Ascending aorta (tissue), 2 donors: ENCODE measurements at places on chromosomes 7 and 10. TPM values are rescaled to one million over a fixed set of nuclear protein-coding genes. Genes with fewer than 3 reads are reported as not detected.

GRCh38 chr10:132575320-132576201 lies 38.0 kb downstream of the INPP5A start:
- no peak for DNase-seq

GRCh38 chr7:78402096-78402495 lies 603.5 kb downstream of the PHTF2 start:
- DNase-seq: no peak

DNA sequence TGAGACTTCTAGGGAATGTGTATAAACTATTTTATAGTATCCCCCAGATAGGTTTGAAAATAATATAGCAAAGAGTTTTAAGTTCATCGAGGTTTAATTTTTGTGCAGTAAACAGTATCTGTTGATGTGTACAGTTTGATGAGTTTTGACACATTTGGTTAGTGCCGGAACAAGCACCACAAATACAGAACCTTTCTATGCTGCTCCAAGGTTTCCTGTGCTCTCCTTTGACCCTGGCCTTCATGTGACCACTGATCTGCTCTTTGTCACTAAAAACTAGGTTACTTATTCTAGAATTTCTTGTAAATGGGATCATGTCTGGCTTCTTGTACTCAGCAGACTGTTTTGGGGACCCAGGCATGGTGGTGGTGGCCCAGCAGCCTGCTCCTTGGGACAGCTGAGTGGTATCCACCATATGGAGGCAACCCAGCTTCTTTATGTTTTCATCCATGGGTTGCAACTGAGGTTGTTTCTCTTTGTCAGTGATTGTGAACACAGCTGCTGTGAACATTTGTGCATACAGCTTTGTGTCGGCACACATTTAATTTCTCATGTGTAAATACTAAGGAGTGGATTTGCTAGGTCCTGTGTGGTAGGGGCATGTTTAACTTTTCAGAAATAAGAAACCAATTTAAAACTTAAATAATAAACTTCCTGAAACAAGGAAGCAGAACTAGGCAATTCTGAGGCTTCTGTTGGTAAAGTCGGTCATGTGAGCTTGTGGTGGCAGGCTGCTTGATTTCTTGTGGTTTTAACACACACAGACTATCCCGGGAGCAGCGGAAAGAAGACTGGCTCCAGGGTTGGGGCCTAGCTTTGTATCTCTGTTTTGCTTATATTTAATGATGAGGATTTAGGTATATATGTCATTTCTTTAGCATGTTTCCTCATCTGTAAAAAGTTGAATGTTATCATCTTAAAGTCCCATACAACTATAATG lies 219.4 kb downstream of the ABCA13 start:
- DNase-seq: no peak

DNA sequence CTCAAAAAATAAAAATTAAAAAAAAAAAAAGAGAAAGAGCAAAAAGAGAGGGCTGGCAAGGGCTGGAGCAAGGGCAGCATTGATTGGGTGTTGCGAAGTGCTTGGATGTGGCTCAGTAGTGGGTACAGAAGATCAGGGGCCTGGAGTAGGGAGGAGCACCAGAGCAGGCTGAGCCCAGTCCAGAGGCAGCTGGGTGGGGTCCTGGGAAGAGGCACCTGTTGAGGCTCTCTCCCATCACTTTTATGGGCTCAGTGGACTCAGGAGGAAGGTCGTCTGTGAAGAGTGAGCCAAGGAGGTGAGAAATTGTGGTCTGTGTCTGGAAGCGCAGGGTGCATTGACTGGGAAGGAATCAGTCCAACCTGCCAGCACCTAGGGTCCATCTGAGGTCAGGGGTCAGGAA lies 11.8 kb upstream of the ZMIZ2 start:
- DNase-seq: no peak

- no peak for DNase-seq
These were observed 205.0 kb downstream of the ABCA13 start for GRCh38 chr7:48376263-48376662.

DNA sequence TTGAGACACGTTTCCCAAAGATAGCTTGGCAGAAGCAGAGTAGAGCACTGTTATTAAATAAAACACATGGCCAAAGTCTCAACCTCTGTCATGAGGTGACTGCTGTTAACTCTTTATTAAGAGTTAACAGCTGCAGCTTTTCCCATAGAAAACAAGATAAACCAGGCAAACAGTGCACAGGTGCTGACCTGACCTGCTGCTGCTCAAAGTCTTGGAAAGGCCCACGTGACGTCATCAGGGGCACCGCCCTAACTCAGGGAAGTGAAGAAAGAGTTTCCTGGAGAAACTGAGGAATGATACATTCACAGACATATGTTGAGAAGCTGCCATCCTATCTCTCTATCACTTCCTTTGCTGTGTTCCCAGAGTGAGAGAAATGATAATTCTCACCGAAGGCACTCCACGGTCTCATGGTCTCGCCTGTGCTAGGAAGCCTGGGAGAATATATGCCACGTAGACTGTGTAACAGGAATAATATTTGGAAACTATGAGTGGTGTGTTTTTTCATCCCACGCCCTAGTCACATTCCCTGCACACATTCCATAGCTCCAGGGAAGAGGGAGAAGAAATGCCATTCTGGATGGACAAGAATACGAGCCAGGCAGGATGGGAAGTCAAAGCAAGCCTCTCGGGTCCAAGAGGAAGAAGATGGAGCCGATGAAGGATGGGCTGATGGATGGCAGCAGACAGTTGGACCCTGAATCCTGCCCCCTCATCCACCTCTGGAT lies 146.2 kb upstream of the NFE2L3 start:
- no peak for DNase-seq

DNA sequence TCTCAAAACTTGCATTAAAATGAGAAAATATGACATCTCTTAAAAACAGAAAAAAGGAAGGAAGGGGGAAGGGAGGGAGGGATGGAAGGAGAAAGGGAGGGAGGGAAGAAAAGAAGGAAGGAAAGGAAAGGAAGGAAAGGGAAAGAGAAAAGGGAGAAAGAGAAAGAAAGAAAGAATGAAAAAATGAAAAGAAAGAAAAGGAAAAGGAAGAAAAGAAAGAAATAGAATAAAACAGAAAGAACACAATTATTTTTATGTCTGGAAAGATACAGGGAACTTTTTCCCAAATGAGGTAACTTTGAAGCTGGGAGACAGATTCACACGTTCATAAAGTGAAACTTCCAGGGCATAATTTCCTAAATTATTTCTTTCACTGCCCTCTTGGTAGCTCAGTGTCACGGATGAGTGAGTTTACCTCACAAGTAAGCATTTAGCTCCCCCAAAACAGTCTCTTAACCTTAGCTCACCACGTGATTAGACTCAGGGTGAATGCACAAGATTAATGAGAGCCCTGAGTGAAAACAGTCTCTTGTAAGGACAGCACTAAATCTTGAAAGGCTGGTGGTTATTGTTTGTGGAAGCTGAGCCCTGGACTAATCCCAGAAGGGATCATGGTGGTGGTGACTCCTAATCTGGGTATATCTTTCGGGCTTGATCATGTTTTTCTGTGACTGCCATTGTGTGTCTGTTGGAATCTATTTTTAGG lies 74.1 kb upstream of the HDAC9 start:
- no peak for DNase-seq

GRCh38 chr7:7148798-7149481 lies 33.4 kb upstream of the C1GALT1 start:
- DNase-seq: no peak

DNA sequence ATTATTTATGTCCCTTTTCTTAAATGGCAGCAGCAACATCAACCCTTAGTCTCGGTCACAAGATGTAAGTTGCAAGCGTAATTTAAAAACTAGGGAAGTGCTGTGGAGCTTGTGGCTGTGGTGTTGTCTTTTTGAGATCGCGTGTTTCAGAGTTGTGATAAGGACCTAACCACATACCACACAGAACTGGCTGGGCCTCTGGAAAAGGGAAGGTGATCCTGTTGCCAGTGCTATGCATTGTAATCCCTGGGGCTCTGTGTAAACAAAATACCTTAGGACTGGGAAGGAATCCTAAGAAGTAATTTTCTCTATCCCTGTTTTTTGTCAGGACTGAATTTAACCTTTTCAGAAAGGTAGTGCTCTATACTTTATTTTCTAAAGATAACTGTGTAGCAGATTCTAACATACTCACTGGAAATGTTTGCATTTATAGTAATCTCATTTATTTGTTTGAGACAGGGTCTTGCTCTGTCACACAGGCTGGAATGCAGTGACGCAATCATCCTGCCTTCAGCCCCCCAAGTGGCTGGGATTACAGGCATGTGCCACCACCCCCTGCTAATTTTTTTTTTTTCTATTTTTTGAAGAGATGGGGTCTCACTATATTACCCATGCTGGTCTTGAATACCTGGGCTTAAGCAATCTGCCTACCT lies 60.4 kb downstream of the INPP5F start:
- DNase-seq: no peak

- peak; percentile 1 for DNase-seq
These were observed 153.5 kb downstream of the ELFN1 start for GRCh38 chr7:1823376-1824150.

GRCh38 chr10:70812814-70813213 lies 2.9 kb upstream of the SGPL1 start:
- DNase-seq: no peak

GRCh38 chr7:2834748-2835441 lies 9.2 kb downstream of the GNA12 start:
- no peak for DNase-seq

DNA sequence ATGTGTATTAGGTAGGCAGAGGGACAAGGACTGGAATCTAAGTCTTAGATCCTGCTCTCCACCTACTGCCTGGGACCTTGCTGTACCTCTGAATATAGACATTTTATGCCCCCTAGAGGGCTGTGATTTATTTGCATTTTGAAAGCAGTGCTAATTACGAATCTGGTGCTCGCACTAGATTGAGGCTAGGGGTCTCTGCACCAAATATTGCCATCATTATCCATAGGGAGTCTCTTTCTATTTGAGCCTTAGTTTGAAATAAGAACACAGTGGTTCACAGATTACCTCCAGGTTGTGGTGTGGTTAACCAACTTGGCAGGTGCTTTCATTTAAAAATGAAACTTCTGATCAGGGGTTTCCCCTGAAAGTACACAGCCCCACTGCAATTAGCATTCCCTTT lies 41.8 kb downstream of the CNNM1 start:
- no peak for DNase-seq

DNA sequence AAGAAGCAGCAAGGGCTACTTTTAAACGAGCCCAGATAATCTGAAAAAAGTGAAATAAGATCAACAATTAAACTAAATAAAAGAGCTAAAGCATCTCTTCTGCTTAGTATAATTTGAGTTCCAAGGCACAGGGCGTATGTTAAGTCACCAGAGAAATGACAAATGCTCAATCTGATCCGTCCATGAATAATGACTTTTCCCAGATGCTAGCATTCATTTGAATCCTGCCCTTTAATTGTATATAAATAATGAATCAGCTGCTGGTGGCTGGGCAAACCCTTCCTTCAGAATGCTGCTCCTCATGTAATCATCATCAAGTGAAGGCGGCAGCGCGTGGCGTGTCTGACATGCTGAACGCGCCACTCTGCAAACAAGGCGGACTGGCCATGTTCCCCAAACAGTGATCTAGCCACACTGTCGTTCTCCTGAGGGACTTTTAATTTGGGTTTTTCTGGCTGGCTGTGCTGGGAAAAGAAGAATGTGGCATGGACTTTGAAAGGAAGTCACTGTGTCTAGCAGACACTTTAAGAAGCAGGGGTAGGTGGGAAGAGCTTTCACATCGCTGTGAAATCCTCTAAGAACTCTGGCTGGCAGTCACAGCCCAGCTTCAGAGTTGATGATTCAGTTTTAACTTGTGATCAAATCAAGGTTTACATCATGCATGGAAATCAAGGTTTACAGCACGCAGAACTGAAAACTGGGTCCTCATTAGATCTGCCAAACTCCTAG lies 70.7 kb downstream of the BEND7 start:
- no peak for DNase-seq

CALD1 gene
- total RNA-seq: 352 TPM

ADAMTS14 gene
- total RNA-seq: 0.32 TPM

GNAT3 gene
- total RNA-seq: not detected

FAM25A gene
- total RNA-seq: not detected

NXPH1 gene
- 0.32 TPM for total RNA-seq
